ENCODE measurements at places on chromosomes 2 and 18.

- no peak for DNase-seq
Observed at GRCh38 chr2:106839849-106840595, 45.9 kb downstream of the ST6GAL2 start.

DNA sequence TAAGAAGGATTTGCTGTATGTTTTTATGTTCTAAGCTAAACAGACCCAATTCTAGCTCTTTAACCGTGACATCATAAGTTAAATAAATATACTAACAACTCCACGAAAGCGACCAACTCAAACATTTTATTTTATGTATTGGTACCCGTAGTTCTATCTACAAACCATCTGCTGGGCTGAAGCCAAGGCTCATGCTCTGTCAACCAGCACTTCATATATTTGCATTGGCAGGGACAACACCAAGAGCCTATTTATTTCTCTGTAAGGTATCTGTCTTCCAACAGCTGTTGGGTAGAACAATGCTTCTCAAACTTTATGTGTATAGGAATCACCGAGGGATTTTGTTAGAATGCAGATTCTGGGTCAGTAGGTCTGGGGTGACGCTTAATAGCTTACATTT is 64.5 kb downstream of the PID1 start:
- DNase-seq, result no peak

DNA sequence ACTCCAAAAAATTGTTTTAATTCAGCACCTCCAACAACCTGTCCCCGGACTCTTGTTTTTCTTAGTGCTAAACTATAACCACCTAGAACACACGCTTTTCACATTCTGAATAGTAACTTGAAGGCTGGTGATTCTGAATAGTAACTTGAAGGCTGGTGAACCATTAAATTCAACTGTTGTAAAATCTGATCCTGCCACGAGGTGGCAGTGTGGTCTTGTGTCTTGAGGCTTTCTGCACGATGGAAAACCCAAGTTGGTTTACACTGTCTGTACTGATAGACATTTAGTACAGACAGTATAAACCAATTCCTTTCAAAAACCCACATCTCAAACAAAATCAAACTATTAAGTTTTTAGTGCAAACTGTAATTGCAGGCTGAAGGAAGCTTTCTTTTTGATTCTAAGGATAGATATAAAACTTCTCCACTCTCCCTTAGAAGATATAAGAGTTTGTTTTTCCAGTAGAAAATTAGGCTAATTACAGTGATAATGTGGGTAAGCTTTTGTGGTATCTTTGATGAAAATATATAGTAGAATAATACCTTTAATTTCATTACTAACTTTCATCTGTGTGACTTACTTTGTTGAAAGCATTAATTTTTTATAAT is 57.6 kb downstream of the VAPA start:
- DNase-seq, result peak; percentile 73

GRCh38 chr18:36931106-36931505 is 102.2 kb downstream of the KIAA1328 start:
- no peak for DNase-seq

DNA sequence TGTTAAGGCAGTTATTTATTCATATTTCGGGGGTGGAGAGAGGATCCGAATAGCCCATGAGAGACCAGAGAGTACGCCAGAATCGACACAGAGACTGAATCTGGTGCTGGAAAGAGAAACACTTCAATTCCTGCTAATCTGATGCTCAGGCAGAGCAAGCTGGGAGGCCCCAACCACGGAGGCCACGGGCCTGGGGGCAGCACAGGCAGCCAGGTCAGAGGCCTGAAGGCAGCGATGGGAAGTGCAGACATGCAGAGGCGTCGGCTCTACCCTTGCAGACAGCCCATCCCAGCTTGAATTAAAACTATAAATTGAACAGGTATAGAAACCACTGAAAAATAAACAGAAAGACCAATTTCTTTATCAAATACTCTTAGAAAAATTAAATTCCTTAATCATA is 50.6 kb downstream of the PXDN start:
- no peak for DNase-seq

DNA sequence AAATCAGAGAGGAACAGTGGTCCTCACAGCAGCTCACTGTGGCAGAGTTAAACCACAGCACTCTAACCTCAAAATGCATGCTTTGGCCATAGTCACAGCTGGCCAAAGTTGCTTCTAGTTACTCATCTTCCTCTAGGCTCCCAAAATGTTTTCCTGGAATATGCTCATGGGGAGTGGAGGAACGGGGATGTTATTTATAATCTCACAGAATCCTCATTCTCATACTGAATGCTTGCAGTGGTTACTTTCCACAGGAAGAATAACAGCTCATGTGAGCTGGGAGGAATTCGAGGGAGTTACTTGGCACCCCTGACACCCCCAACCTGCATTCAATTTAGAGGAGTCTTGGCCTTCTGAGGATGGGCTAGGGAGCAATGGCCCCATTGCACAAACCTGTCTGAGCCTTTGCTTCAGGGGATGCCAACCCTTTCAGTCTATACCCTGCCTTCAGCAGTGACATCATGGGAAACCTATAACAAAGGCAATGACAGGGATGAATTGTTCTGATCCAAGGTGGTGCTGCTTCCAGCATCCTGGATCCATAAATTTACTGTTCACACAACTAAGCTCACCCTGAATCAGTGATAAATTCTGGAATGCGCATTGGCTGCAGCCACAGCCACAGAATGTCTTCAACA is 22.4 kb upstream of the CCBE1 start:
- DNase-seq, result no peak

DNA sequence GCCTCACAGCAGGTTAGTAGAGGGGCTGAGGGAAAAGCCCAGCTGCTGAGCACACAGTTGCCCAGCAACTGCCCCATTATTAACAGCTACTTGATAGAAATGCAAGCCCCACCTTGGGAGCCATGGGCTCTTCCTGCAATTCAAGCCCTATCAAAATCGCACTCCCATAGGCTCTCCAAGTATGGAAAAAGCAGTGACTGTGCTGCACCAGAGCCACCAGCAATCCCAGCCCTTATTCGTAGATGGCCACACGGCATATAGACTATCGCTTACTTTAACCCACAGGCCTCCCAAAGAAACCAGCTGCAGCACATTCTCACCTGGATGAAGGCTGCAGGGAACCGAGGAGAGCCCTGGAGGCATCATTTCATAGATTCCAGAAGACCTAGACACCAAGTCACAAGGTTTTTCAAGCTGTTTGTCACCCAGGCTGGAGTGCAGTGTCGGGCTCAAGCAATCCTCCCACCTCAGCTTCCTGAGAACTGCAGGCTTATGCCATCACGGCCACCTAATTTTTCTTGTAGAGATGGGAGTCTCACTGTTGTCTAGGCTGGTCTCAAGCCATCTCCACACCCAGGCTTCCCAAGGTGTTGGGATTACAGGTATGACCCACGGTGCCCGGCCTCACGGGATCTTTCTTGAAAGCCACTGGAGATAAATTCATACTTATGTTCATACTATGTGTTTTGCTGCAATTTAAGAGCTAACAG is 11.3 kb downstream of the NCL start:
- peak; percentile 30 for DNase-seq

DNA sequence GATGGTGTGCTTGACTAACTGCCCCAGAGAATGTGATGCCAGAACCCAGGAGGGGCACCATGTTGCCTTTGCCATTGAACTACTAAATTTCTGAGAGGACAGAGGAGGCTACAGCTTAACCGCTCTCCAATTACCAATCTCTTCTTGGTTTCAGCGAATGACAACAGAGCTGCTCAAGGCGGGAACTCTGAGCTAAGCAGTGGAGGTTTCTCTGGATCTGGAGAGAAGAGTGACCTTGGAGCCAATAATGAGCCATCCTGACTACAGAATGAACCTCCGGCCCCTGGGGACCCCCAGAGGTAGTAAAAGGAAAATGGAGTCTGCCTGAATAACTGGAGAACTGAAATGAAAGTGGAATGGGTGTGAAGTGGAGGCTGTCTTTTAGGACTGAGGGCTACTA is 53.2 kb downstream of the DIS3L2 start:
- DNase-seq, result no peak

DNA sequence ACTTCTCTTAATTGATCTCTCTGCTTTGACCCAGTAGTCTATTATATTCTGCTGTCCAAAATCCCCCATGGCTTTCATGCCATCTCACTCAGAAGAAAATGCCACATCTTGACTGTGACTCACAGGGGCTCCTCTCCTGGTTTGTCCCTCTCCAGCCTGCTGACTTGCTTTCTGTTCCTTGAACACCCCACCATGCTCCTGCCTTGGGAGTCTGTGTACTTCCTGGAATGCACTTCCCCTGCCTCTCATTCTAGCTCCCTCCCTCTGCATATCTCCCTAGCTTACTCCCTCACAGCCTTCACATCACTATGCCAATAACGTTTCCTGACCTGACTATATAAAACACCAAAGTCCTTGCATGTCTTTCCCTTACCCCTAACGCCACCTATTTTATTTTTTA is 167.2 kb downstream of the TRIB2 start:
- no peak for DNase-seq

DNA sequence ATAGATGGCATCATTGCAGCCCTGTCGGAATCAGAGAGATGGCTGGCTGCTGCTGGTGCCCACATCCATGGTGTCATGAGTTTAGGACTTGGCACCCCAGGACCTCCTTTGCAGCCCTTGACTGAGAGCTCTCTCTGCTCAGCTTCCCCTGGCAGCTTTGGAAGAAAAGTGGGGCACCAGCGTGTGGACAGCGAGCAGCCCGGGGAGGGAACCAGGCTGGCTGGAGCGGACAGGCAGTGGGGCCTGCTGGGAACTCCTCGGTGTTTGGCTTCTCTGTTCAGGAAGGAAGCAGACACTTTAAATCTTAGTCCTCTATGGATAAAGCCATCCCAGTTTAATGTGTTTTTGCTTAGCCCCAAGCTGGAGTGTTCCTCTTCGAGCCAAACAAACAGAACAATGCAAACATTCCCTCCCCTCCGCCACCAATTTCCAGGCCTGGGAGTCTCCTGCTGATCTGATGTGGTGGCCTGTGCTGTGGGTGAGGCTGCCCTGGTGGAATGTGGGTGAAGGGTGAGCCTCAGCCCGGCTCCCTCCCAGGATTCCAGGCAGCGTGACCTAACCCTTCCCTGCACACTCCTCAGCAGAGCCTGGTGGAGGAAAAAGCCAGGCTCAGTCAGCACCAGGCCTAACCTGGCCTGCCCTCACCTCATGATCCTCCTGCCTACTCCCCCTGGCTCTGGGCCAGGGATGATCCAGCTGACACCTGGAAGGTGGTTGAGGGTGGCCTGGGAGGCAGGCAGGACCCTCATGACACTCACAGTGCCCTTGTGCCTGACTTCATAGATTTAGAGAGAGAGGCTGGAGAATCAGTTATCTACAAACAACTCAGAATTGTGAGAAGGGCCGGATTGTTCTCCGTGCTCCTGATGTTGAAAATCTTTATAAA is 21.6 kb upstream of the ITGB6 start:
- no peak for DNase-seq

DNA sequence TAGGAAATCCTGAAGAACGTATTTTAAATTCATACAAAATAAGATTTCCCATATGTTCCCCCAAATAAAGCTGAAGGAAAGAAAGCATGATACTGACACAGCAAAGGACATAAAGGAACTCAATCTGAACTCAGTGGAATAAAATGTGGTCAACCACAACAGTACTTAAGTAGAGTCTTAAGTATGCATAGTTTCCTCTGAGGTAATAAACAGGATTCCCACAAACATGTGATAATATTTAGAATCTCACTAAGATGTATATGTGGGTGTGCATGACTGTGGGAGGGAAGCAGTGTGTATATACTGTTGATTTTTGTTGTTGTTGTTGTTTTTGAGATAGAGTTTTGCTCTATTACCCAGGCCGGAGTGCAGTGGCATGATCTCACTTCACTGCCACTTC is 69.3 kb downstream of the NOL10 start:
- no peak for DNase-seq

DNA sequence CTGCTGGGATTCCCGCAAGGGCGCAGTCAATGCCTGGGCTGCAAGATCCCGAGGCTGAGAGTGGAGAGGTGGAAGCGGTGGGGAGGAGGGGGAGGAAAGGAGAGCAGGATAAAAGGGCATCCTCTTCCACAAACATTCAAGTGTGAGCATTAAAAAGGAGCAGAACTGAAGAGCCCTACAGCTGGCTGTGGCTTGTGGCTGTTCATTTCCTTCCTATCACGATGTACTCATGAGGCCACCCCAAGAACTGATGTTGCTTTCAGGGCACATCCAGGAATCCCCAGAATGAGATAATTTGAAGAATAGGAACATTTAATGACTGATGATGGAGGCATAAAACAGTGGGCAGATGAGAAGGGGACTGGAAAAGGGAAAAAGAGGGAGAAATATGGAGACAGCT is 230.8 kb upstream of the SMIM21 start:
- no peak for DNase-seq

DNA sequence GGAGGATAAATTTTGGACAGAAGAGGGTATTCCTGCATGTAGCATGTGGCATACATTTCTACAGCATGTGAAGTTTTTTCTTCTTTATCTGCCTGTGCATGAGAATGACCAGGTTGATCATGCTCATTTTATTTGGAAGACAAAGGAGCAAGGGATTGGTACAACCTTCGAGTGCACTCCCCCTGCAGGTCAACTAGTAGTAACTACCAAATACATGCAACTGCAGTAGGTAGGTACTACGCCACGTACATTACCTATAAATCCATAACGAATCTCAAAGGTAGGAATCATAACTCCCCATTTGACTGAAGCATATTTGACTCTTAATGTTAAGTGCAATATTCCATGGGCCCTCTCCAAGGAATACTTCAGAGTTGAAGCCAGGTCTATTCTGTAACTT is 763.9 kb downstream of the TSN start:
- no peak for DNase-seq

- no peak for DNase-seq
Observed at GRCh38 chr2:171568089-171568488, 45.8 kb downstream of the CYBRD1 start.

- DNase-seq, result no peak
Observed at GRCh38 chr2:134469516-134470115, 215.7 kb downstream of the MGAT5 start.

DNA sequence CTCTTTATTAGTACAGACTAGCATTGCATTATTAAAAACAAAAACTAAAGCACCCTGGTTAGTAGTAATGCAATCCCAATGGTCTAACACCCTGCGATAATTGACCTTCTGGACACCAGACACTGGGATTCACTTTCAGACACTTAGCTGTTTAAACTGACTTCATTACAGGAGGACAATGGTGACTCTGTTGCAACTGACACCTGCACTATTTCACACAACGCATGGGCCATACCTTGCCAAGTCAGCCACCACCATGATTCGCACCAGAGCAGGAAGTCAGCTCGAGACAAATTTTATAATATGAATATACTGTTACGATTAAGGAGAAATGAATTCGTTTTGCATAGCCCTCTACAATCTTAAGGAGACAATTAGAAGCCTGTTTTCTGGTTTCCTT is 150.7 kb downstream of the MEIS1 start:
- DNase-seq, result no peak

- DNase-seq, result no peak
Observed at GRCh38 chr2:12099374-12099773, 352.9 kb downstream of the LPIN1 start.

DNA sequence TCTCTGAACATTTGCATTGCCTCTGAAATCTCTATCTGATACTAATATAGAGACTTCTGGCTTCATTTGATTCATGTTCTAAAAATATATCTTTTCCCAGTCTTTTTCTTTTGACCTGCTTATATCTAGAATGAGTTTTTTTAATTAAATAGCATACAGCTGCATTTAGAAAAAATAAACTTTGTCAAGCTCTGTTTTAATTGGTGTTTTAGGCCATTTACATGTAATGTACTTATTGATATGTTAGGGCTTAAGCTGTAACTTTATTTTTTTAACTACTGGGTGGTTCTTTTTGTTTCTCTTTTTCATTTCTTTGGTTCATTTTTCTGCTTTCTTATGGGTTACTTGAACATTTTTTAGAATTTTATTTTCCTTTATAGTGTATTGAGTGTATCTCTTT is 54.9 kb downstream of the CCDC138 start:
- DNase-seq, result no peak

GRCh38 chr2:55824551-55825096 is 99.0 kb downstream of the EFEMP1 start:
- no peak for DNase-seq
